ENCODE measurements at places on chromosomes 6 and 20.

DNA sequence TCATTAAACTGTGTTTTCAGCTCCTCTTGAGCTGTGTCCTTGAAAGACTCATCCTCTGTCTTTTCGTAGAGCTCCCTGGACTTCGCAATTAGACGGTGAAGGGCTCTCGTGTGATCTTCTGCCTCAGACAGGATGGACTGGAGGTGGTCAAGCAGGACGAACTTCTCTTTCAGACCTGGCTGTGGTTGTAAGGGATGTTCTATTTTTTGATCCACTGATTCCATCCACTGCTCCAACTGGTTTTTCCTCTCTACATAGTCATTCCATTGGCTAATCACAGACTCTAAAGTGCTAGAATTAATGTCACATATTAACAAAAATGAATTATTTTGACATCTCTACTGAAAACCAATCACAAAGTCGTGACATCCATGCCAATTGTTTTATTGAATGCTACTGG is 250.1 kb downstream of the SYNE1 start:
- no peak for DNase-seq

- DNase-seq, result no peak
Measured at GRCh38 chr20:23540624-23541023, 27.7 kb downstream of the CST9L start.

- no peak for DNase-seq
Measured at GRCh38 chr6:112216662-112217551, 37.5 kb downstream of the LAMA4 start.

- DNase-seq, result no peak
Measured at GRCh38 chr20:46085179-46085851, 4.4 kb downstream of the NCOA5 start.

DNA sequence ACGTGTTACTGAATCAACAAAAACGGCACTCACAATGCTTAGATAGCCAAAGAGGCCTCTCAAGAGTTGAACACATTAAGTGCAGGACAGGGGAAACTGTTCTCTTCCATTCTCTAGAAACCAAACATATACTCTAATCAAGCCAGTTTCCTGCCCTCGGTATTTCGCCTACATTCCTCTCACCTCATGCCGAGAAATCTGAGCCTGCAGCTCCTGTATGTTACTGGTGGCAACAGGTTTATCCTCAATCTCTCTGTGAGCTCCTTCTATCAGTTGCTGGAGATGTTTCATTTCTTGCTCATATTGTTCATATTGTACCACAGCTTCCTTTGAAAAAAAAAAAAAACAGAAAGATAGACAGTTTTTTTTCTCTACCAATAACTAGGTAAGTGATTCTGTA is 328.9 kb downstream of the SYNE1 start:
- no peak for DNase-seq

DNA sequence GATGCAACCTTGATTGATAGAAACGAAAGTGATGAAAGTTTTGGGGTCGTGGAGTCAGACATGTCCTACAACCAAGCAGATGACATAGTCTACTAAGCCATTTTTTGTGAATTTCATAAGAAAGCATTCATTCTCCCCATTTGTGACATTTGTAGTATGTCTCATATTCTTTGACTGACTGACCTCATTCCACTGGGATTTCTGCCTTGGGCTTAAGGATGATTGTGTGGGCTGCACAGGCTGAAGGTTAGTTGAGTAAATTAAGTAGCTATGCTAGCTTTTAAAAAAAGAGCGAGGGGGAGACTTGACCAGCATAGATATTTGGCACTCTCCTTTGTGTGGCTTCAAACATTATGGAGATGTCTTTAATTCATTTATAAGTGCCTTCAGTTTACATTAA is 28.9 kb downstream of the STMND1 start:
- no peak for DNase-seq

DNA sequence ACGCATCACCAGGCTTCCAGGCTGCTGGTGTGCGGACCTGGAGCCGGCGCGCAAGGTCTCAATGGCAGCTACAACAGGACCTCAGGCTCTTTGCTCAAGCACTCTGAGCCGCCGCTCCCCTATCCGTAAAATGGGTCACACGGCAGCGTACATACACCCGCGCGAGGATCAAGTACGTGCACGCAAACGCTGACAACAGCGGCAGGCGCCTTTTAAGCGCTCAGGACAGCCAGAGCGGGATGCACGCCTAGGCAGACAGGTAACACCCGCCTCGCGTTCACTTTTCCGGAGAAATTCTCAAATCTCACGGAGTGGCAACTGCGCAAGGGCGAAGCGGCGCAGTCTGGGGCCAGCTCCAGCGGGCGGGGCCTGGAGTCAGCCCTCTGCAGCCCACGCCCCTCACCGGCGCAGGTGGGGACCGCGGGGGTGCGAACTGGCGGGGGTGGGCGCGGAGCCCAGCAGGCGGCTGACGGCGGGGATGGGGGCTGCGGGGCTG is 535 bp downstream of the EXOC2 start:
- DNase-seq, result peak; percentile 46

- DNase-seq, result no peak
Measured at GRCh38 chr20:57586943-57587277, 26.0 kb downstream of the PCK1 start.

GRCh38 chr6:157123234-157123633 is 200.1 kb downstream of the TMEM242 start:
- no peak for DNase-seq

DNA sequence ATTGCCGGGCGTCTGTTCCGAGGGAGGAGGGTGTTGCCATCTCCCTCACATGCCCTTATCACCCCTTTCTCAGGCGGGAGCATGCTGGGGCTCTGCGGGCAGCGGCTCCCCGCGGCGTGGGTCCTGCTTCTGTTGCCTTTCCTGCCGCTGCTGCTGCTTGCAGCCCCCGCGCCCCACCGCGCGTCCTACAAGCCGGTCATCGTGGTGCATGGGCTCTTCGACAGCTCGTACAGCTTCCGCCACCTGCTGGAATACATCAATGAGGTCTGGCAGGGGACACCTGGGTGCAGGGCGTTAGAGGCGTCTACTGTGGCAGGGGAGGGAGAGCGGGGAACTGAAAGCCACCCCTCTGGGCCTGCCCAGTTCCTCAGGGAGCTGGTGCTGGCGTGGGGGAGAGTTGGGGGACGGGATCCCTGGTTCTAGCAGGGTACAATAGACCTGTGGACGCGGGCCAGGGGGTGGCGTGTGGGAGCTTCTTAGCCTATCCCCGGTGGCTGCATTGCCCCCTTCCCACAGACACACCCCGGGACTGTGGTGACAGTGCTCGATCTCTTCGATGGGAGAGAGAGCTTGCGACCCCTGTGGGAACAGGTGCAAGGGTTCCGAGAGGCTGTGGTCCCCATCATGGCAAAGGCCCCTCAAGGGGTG is 697 bp downstream of the PPT2 start:
- DNase-seq, result peak; percentile 55

GRCh38 chr6:108616544-108616943 is 55.8 kb downstream of the FOXO3 start:
- no peak for DNase-seq

DNA sequence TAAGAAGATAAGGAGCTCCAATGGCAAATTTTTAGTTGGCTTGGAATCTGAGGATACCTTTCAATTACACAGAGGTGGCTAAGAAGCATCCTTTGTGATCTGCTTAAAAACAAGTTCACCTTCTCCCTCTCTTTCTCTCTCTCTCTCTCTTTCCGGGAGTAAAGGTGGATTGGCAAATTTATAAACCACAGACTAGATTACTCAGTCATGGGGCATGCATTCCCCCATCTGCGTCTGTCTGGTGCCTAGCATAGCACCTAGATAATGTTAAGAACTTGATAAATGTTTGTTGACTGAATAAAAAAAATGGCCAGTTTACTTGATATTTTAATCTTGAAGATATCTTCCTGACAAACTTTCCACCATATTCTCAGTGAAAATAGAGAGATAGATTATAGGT is 312.3 kb downstream of the CDC5L start:
- no peak for DNase-seq

- DNase-seq, result no peak
Measured at GRCh38 chr20:58235010-58235409, 6.6 kb upstream of the ANKRD60 start.
